NCI-H1105 treated with DMSO at 0.1 percent for 48 hours (cell line): ENCODE measurements at places on chromosomes 6 and 20.

GRCh38 chr6:24666097-24666640 is 530 bp downstream of the TDP2 start:
- DNase-seq, result peak; percentile 71

DNA sequence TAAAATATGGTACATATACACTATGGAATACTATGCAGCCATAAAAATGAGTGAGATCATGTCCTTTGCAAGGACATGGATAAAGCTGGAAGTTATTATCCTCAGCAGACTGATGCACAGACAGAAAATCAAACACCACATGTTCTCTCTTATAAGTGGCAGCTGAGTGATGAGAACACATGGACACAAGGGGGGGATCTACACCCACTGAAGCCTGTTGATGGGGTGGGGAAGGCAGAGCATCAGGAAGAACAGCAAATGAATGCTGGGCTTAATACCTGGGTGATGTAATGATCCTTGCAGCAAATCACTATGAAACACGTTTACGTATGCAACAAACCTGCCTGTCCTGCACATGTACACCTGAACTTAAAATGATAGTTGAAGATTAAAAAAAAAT is 71.3 kb downstream of the MANEA start:
- DNase-seq, result no peak

- DNase-seq, result no peak
These were observed 625.9 kb upstream of the FLRT3 start for GRCh38 chr20:14963262-14963663.

DNA sequence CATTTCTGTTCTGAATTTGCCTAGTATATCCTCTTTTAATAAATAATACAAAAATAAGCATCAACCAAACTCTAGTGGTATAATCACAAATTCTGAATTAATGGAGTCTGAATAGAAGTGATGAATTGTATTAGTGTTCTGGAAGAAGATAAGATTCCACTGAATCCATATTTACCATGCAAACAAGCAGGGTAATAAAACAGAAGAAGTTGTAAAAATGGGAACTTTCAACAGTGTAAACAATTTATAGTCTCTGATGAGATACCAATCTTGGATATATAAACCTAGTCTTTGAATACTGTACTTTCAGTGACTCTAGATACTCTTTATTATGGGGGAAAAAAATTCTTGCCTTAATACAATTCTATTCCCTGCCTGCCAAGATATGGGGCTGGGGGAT is 197.6 kb downstream of the KHDC1L start:
- no peak for DNase-seq

DNA sequence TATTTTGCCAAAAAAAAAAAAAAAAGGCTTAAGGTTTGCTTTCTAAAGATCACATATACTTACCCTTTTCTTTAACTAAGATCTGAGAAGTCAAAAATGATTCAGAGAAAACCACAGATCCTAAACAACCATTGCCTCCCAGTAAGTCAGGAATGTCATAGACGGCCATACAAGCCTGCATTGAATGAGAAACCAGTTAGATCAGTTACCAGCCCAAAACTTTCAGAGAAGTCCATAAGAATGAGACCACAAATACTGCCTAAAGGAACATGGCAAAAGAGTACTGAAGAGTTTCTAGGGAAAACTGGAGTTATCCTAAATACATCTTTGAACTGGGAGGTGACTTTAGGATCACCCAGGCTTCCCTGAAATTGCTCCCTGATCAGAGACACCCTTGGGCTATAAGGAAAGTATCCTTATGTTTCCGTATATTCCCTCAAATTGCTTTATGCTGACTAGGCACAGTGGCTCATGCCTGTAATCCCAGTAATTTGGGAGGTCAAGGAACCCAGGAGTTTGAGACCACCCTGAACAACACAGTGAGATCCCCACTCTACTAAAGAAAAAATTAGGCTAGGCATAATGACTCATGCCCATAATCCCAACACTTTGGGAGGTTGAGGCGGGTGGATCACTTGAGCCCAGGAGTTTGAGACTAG is 79.4 kb upstream of the SLC4A11 start:
- no peak for DNase-seq
